ENCODE measurements at places on chromosomes 6 and 20.

DNA sequence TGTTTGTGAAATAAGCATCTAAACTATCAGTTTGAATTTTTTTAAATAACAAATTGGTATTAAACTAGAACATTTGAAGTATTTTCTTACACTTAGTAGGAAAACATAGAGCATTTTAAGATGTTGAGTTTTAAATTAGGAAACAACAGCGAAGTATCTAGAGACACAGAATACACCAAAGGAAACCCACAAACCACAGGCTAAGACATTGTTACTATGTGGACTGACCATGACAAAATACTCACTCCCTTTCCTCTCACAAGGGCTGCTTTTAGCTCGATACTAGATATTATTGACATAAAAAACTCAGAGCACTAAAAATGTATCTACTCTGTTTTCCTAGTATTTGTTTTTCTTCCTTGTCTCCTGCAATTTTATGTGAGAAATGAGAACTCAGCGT lies 266.0 kb upstream of the CITED2 start:
- DNase-seq = no peak

GRCh38 chr6:22036275-22036674 lies 260.6 kb downstream of the PRL start:
- DNase-seq = no peak

GRCh38 chr20:44039741-44040140 lies 125.1 kb downstream of the TOX2 start:
- DNase-seq = peak; percentile 13

DNA sequence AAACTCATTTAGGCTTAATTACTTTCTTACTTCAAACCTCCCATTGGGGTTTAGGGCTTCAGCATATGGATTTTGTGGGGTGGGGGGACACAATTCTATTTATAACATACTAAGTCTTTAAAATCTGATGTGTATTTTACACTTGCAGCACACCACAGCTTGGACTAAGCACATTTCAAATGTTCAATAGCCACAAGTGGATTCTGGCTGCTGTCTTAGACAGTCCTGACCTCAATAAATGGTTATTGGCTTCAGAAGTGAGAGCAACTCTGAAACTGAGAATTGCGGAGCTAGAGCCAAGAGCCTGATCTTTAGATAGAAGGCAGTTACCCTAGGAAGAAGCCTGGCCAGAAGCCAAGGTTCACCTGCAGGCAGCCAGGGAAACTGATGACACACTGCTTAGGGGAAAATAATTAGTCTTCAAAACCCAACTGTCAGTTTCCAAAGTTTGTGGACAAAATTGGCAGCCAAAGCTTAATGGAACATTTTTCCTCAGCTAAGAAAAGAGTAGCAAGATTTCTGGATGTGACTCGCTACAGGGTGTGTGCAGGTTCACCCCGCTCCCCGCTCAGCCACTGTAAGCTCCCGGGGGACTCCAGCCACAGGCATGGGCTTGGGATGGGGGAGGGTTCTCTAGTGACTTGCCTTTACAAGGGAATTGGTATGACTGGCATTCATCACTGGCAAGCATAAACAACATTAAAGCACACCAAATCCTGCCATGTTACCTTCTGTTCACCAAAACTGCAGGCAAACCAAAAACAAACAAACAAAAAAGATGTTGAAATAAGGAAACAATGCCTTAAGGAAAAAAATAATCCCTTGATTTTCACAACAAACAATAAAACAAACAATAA lies 219.8 kb downstream of the TFAP2A start:
- no peak for DNase-seq

DNA sequence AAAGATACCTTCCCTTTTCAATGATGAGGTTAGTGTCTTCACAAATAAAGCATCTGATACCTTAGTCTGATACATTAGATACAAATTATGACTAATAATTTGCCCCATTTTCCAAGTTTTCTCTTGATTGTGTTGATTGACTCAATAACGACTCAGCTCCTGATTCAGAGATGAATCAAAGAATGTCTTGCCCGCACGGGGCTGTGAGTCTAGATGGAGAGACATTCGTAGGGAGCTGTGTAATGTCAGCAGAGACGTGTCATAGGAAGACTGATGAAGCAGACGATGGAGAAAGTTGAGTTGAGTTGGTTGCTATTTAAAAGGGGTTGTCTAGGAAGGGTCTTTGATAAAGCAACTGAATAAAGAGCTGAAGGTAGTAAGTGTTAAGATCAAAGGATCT lies 78.2 kb downstream of the TSHZ2 start:
- DNase-seq = peak; percentile 26

- DNase-seq = no peak
These were observed 58.2 kb downstream of the CSE1L start for GRCh38 chr20:49104365-49104648.

- DNase-seq = no peak
These were observed 165.6 kb downstream of the ATXN1 start for GRCh38 chr6:16595514-16596120.

GRCh38 chr6:80158478-80158989 lies 52.1 kb downstream of the BCKDHB start:
- DNase-seq = no peak

DNA sequence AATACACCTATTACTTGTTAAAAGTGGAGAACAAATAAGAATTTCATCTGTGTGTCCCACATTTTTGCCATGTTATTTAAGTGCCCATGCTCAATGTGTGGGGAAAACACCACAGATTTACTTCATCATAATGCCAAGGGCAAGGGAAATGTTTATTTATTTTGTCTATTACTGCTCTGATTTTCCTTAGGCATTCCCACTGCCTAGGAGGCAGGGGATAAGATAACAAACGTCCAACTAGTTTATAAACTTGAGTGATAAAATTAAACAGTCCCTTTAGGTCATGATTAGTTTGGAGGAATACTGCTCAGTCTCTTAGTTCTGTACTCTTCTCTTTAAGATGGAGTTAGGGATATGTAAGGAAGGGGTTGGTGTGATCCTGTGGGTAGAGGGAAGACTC lies 598.4 kb upstream of the MARCKS start:
- DNase-seq = no peak

DNA sequence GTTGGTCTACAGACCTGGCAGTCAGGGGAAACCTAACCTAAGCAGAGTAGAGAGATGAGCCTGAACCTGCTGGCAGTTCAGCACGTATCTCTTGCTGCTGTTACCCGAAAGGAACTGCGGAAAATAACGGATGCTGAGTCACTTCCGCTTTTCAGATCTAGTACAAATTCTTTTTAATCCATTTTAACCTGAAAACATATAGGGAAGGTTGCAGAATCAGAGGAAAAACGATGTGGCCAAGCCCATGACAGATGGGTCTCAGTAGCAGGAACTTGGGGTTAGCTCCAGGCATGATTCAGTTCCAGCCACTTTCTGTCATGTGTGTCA lies 351.9 kb upstream of the PRND start:
- peak; percentile 38 for DNase-seq

GRCh38 chr6:63389191-63389844 lies 69.5 kb upstream of the LGSN start:
- no peak for DNase-seq

DNA sequence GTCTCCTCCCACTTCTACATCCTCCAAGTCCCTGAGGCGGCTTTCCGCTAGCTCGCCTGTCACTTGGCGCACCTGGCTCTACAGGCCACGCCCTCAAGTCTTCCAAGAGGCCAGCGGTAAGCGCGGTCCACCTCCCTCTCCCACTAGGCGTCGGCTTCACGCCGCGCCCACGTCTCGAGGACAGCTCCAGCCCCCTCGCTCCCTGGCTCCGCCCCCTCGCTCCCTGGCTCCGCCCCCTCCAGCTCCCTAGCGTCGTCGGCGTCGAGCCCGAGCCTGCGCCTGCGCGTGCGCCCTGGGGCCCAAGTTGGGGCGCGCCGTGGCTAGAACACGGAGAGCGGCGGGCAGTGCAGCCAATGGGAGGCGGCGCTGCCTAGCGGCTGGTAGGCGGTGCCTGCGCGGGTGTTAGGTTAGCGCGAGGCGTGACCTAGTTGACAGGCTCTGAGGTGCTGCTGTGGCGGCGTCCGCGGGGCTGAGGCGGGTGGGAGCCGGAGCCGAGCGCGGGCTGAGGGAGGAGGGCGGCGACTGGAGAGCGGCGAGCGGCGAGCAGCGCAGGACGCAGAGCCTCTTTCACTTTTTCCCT lies at the start of gene MACROD2:
Gene MACROD2, plus strand, starts transcription at position 431 of the 580 bp plus-strand sequence.
- DNase-seq = no peak

GRCh38 chr20:17494201-17494600 lies 37.0 kb downstream of the BFSP1 start:
- DNase-seq = no peak

DNA sequence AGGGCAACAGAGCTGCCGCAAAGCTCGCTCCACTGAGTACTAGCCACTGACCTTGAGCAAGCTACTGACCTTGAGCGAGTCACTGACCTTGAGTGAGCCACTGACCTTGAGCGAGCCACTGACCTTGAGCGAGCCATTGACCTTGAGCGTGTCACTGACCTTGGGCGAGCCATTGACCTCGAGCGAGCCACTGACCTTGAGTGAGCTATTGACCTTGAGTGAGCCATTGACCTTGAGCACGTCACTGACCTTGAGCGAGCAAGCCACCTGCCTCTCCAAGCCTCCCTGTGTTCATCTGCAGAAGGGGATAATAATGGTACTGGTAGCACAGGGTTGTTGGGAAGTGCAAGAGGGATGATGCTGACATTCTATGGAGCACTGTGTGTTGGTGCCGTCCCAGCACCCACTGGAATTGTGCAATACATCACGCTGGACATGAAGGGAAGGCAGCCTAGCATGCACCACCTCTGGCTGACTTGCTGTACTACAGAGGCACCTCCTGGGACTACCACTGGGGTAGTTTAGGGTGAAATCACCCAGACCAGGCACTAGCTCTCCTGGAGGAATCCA lies 60.2 kb downstream of the CTCFL start:
- DNase-seq = no peak

GRCh38 chr6:43454696-43455530 lies 435 bp downstream of the DLK2 start:
- peak; percentile 37 for DNase-seq

GRCh38 chr6:48844696-48845095 lies 618.4 kb downstream of the MMUT start:
- DNase-seq = no peak

DNA sequence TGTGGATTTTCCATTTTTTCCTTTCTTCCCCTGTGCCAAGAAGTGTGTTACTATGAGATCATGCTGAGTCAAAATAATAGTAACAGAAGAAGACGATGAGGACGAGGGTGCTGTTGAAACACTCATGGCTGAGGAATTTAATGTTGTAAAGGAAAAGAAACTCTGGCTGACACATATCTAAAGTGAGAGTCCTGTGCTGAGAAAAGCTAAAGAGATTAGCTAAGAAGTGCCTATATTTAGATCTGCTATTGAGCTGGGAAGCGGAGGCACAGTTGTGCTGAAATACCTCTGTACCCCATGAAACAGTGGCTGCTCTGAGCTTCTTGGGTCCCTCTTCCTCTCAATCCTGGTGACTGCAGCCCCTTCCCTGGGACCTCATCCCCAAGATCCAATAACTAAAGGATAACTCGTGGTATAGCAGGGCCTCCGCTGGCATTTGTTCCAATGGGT lies 1.1 kb upstream of the SYTL3 start:
- peak; percentile 38 for DNase-seq

DNA sequence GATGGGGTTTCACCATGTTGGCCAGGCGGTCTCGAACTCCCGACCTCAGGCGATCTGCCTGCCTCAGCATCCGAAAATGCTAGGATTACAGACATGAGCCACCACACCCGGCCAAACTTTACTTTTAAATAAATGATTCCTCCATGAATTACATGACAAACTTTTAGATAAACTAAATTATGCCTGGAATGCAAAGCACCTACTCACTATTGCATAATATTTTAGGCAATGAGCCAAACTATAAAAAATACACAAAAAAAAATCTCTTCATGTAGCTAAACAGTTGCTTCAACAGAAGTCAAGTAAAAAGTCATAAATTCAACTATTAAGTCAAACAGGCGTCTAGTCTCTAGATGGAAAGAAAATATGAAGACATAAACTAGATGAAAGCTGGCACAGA lies 56.5 kb downstream of the PTPRK start:
- DNase-seq = no peak

DNA sequence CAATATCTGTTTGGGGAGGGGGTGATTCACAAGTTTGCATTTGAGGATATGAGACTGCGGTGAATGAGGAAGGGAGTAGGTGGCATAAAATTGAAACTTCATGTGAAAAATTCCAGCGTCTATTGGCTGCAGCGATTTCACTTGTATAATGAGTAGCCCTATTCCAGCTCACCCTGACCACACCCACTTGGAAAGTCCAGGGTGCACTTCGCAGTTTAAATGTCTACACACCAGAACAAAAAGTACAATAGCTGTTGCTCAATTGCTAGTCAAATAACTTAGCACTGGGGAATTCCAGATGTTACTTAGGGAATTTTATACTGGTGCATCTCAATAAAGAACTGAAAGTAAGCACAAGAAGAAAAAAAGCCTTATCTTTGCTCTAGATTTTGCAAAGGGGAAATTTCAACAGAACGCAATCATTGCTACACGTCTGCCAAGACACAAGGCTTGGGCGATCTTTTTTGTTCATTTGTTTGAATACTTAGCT lies 6.3 kb downstream of the TNFAIP3 start:
- peak; percentile 83 for DNase-seq

DNA sequence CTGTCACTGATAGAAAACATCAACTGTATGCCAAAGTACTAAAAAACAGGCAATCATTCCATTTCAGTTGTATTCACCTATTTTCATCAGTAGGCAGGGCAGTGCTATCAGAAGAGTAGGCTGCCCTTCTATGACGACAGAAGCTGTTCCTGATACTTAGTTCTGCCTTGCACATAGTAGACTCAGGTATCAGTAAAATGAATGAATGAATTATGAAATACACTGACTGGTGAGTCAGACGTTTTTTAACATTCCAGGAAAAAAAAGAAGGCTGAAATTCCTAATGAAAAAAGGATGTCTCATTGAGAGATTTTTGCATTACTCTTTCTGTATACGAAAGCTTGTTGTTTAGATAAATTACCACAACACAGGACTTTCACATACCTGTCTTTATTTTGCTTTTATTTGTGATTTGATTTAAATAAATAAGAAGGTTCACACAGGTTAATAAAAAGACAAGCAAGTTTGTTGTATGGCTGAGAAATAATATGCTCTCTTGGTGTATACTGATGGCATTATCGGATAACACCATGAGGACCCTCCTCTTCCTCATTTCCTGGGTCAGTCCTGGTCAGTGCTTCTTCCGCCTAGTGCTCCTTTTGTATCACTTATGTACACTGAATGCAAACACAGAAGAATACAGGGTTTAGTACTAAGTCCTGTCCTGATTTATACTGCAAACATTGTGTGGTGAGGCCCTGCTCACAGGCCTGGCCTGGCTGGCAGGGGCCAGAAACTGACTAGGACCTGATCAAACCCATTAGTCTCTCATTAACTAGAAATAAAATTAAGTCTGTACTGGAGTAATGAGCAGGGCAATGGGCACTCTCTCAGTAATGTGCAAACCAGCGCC lies 39.4 kb upstream of the SPDEF start:
- no peak for DNase-seq

- DNase-seq = no peak
These were observed 7.9 kb downstream of the SNX9 start for GRCh38 chr6:157831018-157831369.

GRCh38 chr6:12017263-12017662 lies 5.2 kb downstream of the HIVEP1 start:
- peak; percentile 16 for DNase-seq

DNA sequence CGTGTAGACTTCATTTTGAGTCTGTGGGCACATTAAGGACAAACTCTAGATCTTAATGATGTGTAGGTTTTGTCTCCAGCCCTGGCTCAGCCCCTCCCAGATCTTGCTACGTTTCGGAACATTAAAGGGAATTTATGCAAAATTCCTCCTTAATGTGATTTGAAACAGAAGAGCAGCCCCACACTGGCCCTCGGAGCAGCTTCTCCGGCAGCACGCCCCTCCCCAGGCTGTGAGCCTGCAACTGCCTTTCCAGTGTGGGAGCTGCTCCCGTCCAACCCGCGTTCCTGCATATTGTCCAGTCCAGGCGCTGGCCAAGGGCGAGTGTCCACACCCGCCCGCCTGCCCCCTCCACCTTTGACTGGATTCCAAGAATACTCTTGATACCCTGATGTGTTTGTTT lies 257.2 kb downstream of the TAF4 start:
- no peak for DNase-seq
